ENCODE measurements at places on chromosomes 2 and 18.

- peak; percentile 9 for DNase-seq
These were observed 25.4 kb upstream of the CHN1 start for GRCh38 chr2:175030380-175031271.

DNA sequence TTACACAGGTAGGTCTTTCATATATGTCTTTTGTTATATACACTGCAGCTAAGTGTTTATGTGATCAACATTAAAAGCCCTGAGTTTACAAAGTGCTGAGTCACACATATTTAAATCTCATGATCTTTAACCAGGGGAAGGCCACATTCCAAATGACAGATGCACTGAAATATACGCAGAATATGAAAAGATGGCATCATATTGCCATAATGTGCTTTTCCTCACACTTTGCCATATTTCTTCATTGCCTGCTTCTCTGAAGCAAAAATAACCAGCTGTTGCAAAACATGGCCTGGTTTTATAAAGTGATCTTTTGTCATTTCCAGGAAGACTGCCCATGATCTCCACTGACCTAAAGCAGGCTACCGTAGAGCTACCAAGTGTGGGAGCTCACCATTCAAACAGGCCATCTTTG, 93.5 kb upstream of the MAPRE2 start:
- peak; percentile 20 for DNase-seq

DNA sequence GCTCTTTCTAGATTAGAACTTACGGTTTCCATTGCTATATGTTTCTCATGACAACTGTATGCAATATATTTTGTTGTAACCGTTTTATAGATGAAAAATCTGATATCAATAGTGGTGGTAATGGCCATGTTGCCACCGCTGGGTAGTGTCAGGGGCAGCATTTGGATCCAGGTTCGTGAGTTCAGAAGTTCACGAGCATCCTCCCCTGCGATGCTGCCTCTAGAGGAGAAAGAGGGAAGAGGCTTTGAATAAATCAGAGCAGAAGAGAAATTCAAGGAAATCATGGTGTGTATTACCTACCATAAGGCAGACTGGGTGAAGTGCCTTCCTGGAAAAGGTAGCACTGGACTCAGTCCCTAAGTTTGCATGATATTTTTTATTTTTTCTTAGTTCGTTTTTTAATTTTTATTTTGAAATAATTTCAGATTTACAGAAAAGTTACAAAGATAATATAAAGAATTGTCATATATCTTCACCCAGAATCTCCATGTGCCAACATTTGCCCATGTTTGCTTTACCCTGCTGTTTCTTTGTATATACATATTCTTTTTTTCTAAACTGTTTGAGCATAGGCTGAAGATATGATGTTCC, 3.3 kb upstream of the ZBTB7C start:
- peak; percentile 66 for DNase-seq

- no peak for DNase-seq
These were observed 34.0 kb downstream of the KANSL3 start for GRCh38 chr2:96604104-96604503.

DNA sequence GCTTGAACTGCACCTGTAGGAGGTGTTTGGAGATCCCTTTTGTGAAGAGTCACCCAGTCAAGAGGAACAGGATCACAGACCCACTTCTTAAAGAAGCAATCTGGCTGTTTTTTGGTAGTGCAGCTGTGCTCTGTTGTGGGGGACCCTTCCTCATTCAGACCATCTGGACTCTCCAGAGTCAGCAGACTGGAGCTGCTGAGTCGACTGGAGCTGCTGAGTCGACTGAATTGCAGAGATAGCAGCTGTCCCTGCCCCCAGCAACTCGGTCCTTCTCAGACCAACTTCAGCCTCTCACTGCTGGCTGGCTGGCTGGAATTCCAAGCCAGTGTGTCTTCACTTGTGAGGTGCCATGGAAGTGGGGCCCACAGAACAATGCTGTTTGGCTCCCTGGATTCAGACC, 56.8 kb downstream of the GTF3C3 start:
- no peak for DNase-seq

DNA sequence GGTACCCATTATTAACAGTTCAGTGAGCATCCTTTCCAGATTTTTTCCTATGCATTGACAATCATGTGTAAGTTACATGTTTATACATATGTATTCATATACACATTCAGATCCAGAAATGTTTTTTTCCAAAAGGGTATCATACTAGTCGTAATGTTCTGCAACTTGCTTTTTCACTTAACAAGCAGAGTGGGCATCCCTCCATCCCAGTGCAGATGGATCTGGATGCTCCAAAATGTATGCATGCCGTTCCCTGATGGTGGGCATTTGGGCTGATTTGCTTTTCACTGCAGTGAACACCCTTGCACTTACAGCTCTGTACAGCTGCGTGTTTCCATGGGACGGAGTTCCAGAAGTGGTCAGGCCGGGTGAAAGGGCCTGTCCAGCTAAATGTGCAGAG, 57.0 kb downstream of the DNMT3A start:
- DNase-seq, result no peak

GRCh38 chr18:13589316-13589715, 137.0 kb downstream of the FAM210A start:
- no peak for DNase-seq

DNA sequence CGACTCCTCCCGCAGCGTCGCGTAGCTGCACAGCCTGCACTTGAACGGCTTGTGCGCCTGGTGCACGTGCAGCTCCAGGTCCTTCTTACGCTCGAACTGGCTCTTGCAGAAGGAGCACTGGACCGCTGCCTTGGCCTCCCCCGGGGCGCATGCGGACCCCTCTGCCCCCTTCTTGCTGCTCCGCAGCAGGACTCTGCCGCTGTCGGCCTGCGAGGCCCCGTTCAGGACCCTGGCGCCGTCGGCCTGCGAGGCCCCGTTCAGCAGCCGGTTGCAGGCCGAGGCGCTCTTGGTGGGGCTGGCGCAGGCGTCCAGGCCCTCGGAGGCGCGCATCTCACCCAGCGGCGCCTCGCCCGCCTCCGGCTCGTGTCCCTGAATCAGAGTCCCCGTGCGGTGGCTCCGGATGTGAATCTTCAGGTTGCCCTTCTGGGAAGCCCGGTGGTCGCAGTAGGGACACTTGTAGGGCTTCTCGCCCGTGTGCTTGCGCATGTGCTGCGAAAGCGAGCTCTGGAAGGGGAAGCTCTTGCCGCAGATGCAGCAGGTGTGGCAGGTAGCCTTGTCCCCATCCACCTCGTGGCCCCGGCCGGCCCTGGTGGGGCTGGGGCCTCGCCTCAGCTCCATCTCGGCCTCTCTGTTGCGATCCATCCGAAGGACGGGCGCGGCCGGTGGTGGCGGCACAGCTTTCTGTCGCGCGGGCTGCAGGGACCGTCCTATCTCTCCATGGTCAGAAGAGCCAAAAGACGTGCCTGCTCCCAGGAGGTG, 52.5 kb downstream of the ZNF516 start:
- DNase-seq, result no peak

- no peak for DNase-seq
These were observed 119.5 kb upstream of the PXDN start for GRCh38 chr2:1863861-1864260.

DNA sequence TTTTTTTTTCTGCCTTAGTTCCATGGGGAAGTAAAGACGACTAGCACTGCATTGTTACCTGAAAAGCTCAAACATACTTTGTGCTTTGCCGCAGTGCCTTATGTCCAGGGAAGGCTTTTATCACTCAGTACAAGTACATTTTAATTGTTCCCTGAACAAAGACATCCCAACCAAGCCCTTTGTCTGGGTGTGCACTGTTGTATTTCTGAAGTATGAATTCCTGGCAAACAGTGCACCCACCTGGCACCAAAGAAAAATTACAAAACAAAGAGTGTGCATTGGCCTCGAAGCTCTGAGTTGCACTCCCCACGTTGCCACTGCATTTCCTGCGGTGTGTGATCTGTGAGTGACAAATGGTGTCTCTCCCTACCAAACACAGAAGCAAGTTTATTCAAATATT, 858.5 kb upstream of the PIK3C3 start:
- no peak for DNase-seq

- DNase-seq, result no peak
These were observed 236.3 kb upstream of the SPRED2 start for GRCh38 chr2:65668744-65669143.

DNA sequence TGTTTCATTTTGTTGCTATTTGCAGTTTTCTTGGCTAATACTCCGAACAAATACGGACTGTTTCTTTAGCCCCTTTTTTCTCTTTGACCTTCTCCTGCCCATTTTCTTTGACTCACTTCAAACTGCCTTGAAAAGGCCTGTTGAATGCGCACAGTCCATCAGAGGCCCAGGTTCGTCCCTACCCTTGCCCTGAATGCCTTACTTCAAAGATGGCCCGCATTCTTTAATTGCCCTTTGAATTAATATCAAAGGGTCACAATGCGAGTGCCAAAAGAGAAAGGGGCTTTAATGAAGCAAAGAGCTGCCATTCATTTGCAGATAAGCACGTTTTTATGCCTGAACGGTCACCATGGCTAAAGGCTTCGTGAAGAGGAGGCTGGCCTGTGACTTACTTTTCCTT, 29.7 kb downstream of the PAX3 start:
- DNase-seq, result no peak

GRCh38 chr18:9946831-9947230, 33.0 kb downstream of the VAPA start:
- DNase-seq, result no peak

GRCh38 chr2:108575132-108575966, 41.1 kb downstream of the LIMS1 start:
- DNase-seq, result no peak

DNA sequence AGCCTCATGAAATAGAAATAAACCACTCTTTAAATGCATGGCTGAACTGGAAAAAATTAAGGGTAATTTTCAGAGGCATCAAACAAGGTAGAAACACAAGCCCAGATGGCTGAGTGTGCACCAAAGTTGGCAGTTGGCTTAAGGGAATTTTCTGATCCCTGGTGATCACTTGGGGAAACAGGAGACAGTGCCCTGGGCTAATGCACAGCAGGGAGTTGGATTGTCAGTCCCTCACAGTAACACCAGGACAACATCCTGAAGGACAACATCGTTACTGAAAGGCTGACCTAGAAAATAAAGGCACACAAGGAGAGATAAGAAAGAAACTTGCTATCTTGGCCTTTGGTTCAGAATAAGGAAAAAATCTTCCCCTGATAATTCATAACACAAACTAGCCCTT, 417.0 kb downstream of the SLC4A3 start:
- DNase-seq, result no peak

GRCh38 chr2:212032032-212032431, 506.6 kb downstream of the ERBB4 start:
- DNase-seq, result no peak

- DNase-seq, result no peak
These were observed 12.9 kb upstream of the POU3F3 start for GRCh38 chr2:104840893-104841585.

DNA sequence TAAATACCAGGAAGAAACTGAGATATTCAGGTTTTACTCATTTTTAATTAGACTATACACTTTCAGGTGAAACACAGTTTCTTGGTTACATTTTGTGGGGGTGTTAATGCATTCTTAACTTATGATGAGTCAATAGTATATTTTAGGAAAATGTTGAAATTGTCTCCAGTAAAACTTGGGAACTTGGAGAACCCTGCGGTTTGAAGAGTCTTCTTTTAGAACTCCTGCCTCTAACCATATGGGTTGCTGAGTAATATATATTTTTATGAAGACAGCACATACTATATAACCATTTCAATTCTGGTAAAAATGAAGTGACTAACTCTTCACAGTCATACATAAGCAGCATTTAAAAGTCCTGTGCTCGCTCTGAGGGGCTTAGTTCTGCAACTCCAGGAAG, 308.2 kb upstream of the LRATD1 start:
- DNase-seq, result no peak

DNA sequence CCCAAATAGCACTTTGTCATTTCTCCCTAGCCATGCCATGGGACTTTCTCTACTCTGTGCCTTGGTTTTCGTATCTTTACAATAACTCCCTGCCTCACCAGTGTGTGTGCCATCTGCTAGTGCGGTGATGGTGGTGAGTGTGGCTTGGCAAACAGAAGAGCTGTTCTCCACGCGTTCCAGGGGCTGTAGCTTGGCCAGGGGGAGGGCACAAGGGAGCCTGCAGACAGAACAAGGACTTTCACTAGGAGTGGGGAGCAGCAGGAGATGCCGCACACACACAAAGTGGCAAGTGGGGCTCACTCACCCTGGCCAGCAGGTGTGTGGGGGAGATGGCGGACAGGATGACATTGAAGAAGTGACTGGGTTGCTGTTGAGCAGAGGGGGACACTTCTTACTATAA, 196.9 kb downstream of the HAUS1 start:
- no peak for DNase-seq

Measured in LoVo (cell line).